ENCODE measurements at places on chromosomes 7 and 10.

- no peak for DNase-seq
Observed at GRCh38 chr7:112010109-112010508, 196.1 kb downstream of the DOCK4 start.

DNA sequence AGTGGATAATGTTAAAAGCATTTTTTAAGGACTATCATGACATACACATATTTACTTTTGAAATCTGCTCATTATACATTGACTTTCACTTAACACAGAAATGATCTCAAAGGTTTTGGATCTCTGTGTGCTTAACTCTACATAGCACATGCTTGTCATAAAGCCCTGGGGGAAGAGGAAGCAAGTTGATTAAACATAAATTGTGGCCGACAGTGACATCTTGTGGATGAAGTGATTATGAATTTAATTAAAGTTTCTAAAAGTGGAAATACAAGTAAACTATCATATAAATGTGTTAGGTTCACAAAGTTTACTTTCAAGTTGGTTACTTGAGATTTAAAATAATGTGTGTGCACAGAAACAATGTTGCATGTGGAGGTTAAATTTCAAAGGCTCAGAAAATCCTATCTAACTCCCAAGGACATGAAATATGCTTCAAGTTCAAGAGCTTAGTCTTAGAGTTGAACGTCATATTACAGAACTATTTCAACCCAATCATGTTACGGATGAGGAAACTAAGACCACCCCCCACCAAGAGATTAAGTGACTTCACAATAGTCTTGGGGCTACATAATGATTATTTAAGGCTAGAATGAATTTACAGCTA is 1247.8 kb downstream of the GATA3 start:
- DNase-seq = peak; percentile 0

DNA sequence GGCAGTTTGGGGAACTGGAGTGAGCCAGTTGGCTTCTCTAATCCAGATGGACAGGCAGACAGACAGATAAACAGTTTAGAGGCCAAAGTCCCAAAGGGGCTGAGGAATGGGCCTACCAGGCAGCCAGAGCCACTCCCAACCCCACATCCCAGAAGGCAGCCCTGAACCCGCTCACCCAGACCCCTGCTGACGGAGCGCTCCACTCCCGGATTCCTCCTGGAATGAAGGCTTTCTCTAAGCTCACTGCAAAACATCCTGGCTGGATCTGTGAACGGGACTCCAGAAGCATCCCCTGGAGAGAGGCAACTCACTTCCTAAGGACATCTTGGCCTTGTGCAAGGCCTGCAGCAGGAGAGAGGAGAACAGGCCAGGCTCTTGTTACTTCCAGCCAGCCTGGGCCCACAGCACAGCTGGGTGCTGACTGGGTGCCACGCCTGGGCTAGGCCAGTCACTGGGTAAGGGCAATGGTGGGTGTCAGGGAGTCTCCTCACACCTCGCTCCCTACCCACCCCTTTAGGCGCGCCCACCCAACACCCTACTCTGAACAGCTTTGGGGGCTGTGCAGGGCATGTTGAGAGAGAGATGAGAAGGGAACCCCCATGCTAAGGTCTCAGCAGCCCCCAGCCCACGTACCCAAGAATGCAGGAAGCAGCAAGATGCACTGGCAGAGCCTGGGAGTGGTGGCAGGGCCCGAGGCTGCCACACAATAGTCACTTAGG is 168.6 kb upstream of the ZMIZ1 start:
- DNase-seq = no peak

GRCh38 chr10:22443175-22443901 is 98.0 kb downstream of the SPAG6 start:
- DNase-seq = no peak

- DNase-seq = no peak
Observed at GRCh38 chr10:62996516-62996915, 136.6 kb upstream of the NRBF2 start.

DNA sequence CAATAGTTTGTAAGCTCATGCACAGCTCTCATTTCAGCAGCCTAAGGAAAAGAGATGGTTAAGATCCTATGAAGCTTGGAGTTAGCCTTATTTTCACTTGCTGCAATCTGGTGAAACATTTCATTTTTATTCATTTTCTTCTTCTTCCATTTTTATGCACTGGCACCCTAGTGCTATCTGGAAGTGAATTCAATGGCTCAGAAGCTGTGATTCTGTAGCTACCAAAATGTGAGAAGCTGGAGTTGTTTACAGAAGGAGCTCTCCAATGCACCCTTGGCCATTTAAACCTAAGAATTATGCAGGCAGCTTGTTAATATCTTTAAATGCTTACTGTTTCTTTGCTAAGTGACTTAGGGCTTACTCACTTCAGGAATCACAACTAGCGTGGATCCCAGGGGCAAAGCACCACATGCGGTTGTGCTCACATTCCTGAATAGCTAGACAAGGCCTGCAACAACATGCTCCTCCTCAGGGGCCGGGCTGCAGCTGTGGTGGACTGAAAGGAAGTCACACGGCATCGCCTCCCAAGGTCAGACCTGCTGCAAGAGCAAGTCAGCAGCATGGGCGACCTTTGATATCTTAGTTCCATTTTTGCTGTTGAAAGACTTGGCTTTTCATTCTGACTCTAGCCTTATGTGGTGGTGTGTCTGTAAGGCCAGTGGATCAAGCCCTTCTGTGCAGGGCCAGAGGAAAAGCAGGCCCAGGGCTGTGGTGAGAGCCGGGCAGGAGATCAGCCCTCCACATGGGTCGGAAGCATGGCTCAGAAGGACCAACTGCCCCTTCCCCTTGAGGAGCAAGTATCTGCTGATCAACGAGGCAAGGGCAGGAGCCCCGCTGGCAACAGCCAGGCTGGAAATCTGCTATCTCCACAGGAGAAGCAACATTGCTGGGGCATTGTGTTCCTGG is 91.9 kb upstream of the MBL2 start:
- DNase-seq = no peak

DNA sequence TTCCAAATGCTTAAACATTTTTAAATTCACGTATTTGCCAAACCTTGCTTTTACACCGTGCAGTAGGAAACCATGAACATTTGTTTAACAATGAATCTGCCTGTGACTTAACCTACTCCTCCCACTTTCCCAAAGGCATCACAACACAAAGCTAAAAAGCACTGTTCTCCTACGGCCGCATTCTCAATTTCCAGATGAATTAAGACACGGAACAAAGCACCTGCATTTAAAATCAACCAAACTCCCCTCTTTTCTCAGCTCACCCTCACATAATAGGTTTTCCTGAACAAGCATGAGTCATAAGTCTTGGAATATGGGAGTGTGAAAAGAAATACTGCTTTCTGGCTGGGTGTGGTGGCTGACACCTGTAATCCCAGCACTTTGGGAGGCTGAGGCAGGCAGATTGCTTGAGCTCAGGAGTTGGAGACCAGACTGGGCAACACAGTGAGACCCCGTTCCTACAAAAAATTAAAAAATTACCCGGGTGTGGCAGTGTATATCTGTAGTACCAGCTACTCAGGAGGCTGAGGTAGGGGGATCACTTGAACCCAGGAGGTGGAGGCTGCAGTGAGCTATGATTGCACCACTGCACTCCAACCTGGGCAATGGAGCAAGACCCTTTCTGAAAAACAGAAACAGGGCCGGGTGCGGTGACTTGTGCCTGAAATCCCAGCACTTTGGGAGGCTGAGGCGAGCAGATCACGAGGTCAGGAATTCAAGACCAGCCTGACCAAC is 51.7 kb upstream of the CYTH3 start:
- DNase-seq = no peak

DNA sequence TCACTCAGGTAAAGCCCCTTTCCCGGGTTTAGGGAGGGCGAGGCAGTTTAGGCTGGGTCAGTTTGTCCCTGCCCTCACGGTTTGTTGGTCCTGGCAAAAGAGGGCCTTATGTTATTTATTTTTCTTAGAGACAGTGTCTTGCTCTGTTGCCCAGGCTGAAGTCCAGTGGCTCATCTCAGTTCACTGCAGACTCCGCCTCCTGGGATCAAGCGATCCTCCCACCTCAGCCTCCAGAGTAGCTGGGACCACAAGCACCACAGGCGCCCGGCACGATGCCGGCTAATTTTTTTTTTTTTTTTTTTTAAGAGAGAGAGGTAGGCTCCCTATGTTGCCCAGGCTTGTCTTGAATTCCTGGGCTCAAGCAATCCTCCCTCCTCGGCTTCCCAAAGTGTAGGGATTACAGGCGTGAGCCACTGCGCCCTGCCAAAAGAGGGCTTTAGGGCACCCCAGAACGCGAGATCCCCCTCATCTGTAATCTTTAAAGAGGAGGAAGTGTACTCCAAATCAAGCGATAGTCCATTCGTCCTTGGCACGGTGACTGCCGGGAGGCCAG is 626 bp upstream of the BMS1 start:
- DNase-seq = no peak

GRCh38 chr10:100382553-100382952 is 35.5 kb downstream of the SCD start:
- DNase-seq = no peak

GRCh38 chr10:7300384-7300971 is 110.4 kb downstream of the SFMBT2 start:
- no peak for DNase-seq

DNA sequence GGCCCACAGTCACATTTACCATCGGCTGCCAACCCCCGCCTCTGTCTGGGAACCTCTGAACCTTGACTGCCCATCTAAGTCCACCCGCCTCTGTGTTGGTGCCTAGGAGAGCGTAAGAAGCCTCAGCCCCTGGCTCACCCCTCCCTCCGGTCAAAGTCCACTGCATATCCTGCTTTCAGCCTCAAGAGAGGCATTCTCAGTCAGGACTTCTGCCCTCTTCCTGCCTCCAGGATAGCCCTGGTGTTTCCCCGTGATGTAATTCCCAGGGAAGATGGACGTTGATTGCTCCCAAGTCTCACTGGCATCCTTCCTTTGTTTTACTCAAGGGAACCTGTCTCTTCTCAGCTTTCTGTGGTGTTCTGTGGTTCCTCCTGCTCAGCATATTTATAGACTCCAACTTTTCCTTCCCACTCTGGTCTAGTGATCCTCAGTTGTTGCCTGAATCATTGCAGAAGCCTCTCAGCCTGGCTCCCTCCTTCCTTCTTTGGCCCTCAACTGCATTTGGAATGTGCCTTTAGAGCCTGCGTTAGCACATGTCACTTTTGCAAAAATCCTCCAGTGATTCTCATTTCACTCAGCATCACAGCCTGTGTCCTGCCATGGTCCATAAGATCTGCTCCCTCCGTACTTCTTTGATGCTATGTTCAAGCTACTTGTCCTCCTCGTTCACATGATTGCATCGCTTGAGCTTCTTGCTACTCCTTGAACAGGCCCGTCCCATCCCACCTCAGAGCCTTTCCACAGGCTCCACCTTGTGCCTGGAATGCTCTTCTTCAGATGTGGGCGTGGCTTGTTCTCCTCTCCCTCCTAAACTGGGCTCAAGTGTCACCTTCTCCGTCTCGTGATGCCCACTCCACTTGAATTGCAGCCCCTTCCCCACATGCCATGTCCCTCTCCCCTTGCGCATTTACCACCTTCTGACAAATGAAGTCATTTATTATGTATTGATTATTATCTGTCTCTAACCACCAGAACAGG is 124.2 kb downstream of the PLPP4 start:
- DNase-seq = no peak

DNA sequence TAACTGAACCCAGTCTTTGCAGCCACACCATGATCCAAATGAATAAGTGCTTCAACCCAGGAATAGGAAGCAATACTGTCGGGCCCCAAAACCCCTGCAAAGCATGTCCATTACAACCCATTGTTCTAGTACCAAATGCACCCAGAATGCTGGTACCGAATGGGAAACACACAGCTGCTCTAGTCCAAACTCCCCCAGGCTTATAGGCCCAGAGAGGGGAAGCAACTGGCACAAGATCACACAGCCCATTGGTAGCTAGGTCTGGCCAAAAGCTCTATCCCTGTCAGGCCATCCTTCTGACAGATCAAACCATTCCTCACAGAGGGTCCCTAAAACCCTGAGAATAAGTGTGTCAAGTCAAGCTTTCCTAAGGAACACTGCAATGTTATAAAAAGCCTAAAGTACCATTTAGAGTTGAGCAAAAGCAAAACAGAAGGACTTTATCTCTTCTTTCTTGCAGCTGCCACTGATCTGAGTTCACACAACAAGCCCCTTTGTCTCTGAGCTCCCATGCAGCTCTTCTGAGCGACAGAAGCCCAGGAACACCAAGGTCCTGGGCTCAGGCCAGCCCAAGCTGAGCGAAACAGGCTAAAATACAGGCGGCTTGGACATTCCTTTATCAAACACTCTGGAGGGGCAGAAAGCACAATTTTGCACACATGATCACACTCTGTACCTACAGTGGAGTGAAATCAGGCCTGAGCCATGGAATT is 116.7 kb downstream of the SGMS1 start:
- no peak for DNase-seq

DNA sequence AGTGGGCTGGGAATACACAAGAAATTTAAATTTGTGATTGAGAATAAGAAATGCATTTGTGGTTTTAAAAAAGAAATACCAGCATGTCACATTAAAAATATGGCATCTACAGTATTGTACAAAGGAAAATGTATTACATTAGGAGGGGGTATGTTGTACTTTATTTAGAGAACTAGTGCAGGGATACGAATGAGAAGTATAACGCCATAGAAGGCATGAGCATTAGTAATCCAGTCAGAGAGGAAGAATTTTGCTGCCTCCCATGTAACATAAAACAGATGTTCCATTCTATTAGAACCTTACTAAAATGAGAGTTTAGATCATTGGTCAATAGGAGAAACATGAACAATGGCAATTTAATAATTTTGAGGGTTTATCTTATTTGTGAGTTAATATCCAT is 182.2 kb downstream of the ADK start:
- no peak for DNase-seq

DNA sequence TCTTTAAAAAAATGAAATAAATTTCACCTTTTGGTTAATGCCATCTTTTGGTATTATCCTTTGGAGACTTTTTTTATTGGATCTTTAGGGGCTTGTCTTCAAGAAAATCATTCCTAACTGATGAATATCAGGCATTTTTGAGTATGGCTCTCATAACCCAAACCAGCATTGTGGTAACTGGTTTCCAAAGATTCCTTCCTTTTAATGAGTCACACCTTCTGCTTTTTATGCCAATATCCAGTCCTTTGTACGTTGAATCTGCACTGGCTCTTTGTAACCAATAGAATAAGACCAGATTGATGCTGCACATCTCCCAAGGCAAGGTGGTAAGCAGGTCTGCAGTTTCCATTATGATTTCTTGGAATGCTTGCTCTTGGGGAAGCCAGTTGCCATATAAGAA is 89.1 kb downstream of the GPR158 start:
- no peak for DNase-seq

DNA sequence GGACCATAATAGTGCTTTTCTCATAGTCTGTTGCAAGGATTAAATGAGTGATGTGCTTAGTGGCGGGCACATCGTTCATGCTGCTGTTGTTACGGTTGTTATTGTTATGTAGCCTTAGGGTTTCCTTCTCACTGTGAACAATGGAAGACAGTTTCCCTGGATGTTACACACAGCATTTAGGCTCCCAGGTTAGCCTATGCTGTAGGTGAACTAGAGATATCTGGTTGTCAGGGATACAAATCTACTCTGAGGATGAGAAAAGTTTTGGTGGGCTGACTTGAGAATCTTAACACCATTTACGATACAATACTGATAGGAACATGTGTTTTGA is 14.7 kb downstream of the SH3PXD2A start:
- DNase-seq = no peak

DNA sequence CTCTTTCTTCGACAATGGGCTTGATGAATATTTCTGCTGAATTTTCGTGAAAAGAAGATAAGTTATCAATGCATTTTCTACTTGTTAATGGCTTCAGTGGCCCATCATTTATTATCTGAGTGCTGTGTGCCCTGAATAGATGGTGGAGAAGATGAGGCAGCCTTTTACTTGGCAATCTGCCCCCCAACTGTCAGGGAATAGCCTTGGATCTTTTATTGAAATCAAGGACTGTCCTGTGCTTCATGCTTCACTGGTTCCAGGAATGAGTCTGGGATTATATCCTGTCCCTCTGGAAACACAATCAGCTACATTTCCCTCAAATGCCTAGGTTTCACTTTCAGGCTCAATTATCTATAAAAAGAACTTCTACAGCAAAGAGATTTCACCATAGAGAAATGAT is 75.9 kb upstream of the NXPH1 start:
- DNase-seq = no peak
